ENCODE measurements at places on chromosomes 16 and 17.

GRCh38 chr17:77318021-77318420, 177.3 kb downstream of the SEC14L1 start:
- no peak for DNase-seq

GRCh38 chr16:83271970-83272575, 535.7 kb upstream of the HSBP1 start:
- DNase-seq, result no peak

- DNase-seq, result no peak
Observed at GRCh38 chr16:72847187-72848027, 200.5 kb downstream of the ZFHX3 start.

GRCh38 chr17:15456972-15457722, 10.3 kb downstream of the CDRT4 start:
- no peak for DNase-seq

GRCh38 chr16:50290856-50291255, 24.5 kb downstream of the ADCY7 start:
- DNase-seq, result no peak

- peak; percentile 26 for DNase-seq
Observed at GRCh38 chr17:16583781-16584180, 14.8 kb upstream of the ZNF287 start.

DNA sequence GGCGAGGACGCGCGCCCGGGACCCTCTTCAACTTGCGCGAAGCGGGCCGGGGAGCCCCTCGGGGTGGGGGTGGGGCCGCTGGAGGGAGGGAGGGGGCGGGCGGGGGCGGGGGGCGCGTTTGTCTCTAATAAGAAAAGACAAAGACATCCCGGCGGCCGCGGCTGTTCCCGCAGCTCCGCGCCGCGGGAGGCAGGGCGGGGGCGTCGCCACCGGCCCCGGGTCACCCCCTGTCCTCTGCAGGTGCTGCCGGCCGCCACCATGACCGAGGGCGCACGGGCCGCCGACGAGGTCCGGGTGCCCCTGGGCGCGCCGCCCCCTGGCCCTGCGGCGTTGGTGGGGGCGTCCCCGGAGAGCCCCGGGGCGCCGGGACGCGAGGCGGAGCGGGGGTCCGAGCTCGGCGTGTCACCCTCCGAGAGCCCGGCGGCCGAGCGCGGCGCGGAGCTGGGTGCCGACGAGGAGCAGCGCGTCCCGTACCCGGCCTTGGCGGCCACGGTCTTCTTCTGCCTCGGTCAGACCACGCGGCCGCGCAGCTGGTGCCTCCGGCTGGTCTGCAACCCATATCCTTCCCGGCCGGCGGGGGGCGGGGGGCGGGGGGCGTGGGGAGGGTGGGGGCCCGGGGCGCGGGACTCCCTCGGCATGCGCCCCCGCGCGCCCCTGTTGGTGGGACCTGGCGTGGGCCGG, 714 bp downstream of the CACNA1H start:
- no peak for DNase-seq

- DNase-seq, result no peak
Observed at GRCh38 chr16:56295739-56296527, 104.6 kb downstream of the GNAO1 start.

DNA sequence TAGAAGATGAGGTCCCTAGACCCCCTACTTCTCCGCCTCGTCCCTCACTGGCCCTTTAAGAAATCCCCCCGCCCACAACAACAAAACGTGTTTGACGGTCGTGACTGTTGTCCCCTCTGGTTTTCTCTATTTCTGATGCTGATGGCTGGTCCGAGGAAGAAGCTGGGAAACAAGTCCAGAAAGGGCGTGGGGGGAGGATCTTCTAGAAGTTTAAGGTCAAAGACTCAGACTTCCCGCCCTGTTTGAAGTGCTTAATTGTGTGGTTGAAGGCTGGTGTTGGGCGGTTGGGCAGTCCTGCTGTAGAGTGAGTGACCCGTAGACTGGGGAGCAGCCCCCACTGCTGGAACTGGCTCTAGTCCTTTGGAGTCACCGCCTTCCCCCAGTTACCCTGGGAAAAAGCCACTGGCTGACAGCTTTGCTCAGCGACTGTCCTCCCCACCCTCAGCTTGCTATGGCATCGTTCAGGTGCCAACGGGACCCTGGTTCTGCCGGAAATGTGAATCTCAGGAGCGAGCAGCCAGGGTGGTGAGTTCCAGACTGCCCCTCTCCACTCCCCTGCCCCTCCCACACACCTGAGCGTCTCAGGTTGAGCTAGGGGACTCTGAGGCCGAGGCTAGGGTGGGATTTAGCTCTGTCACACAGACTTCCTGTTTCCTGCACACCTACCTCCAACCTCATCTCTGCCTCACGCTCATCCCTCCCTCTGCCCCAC, 1.6 kb downstream of the MLLT6 start:
- DNase-seq, result peak; percentile 38

DNA sequence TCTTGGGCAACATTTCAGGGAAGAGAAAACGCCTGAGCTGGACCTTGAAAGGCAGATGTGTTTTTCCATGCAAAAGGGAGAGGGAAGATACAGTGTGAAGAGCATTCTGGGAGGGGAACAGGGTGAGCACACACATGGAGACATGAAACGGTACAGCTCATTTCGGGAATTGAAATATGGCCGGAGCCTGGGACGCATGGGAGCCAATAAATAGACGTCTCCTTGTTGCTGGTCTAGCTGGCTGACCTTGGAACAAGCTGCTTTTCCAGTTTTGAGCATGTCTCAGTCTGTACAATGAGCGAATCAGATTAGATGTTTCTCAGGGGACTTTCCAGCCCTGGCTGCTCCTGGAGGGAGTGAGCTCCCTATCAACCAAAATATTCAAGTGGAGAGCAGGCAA, 63.6 kb downstream of the ASIC2 start:
- no peak for DNase-seq

GRCh38 chr16:21263640-21264570, 14.2 kb downstream of the CRYM start:
- DNase-seq, result no peak

DNA sequence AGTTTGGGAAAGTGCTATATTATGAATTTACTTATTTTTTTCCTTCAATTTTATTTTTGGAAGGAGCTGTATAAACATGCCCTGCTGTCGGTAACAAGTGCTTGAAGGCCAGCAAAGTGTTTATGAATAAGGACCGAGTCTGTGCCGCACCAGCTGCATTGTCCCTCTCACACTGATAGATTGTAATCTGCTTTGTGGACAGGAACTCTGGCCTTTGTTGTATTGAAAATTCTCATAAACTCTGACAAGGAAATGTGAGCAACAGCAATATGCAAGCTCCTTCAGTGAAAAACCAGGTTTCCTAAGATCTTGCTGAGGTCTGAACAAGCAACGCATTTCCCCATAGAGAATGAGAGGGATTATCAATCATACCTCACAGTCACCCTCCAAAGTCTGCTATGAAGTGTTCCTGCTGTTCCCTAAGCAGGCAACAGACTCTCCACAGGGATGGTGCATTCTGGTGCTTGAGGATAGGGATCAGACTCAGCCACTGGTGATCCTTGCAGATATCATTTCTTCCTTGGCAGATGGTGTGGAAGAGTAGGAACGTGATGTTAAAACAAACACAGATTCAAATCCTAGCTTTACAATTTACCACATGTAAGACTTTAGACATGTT, 109.6 kb downstream of the KCNJ2 start:
- DNase-seq, result no peak

GRCh38 chr16:74076568-74076967, 220.0 kb upstream of the PSMD7 start:
- no peak for DNase-seq

GRCh38 chr17:81601525-81602120, 35.3 kb downstream of the NPLOC4 start:
- peak; percentile 36 for DNase-seq

- no peak for DNase-seq
Observed at GRCh38 chr17:51888816-51889215, 269.7 kb downstream of the CA10 start.

DNA sequence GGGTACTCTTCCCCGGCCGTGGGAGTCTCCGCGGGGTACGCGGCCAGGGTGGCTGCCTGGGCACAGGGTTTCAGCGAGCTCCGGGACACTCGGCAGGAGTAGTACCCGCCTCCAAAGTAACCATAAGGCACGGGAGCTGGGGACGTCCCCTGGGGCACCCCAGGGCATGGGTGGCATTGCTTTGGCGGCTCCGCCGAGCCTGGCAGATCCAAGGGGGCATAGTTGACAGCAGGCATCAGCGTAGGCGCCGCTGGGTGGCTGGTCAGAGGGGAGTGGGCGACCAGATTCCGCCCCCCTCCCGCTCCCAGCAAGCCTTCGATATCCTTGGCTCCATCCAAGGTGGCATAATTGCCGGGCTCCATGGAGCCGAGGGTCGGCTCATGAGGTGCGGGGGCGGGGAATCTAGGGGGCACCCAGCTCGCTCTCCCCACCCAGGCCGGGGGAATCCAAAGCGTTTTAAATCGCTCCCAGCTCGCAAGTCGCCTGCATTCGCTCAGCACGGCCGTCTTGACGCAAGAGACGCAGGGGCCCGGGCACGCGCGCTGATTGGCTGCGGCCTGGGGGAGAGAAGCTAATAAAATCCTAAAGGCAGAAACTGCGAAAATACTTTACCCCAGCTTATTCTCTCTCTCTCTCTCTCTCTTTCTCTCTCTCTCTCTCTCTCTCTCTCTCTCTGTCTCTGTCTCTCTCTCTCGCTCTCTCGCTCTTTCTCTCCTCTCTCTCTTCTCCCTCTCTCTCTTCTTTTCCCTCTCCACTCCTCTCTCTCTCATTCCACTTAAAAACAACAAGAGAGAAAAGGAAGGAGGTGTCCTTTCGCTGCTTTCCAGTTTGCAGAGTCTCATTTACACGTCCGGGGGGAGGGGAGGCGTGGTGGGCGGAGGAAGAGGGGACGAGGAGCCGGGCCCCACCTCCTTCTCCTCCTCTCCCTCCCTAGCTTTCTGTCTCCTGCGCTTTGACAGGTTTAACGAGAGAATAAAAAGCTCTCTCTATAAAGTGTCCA, at the start of gene HOXB13:
TSS of gene HOXB13 (minus strand) at position 519 of the 1,000 bp plus-strand sequence. CDS start at position 362, 157 bp downstream.
- DNase-seq, result no peak

DNA sequence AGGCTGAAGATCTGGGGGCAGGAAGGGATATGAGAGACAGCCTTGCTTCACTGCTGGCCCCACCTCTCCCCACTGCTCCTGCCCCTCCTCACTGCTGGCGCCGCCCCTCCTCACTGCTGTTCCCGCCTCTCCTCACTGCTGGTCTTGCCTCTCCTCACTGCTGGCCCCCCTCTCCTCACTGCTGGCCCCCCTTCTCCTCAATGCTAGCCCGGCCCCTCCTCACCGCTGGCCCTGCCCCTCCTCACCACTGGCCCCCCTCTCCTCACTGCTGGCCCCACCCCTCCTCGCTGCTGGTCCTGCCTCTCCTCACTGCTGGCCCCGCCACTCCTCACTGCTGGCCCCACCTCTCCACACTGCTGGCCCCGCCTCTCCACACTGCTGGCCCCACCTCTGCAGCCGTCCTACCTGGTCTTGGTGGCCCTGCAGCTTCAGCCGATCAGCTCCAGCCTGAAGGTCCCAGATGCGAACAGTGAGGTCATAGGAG, 9.5 kb upstream of the PAM16 start:
- DNase-seq, result no peak

GRCh38 chr16:14562691-14563491, 67.2 kb downstream of the PARN start:
- DNase-seq, result no peak

GRCh38 chr17:34387566-34387965, 24.5 kb upstream of the CCL1 start:
- DNase-seq, result no peak

GRCh38 chr17:70215656-70216055, 46.3 kb downstream of the KCNJ2 start:
- no peak for DNase-seq

GRCh38 chr17:77332034-77332971, 191.5 kb downstream of the SEC14L1 start:
- peak; percentile 79 for DNase-seq

DNA sequence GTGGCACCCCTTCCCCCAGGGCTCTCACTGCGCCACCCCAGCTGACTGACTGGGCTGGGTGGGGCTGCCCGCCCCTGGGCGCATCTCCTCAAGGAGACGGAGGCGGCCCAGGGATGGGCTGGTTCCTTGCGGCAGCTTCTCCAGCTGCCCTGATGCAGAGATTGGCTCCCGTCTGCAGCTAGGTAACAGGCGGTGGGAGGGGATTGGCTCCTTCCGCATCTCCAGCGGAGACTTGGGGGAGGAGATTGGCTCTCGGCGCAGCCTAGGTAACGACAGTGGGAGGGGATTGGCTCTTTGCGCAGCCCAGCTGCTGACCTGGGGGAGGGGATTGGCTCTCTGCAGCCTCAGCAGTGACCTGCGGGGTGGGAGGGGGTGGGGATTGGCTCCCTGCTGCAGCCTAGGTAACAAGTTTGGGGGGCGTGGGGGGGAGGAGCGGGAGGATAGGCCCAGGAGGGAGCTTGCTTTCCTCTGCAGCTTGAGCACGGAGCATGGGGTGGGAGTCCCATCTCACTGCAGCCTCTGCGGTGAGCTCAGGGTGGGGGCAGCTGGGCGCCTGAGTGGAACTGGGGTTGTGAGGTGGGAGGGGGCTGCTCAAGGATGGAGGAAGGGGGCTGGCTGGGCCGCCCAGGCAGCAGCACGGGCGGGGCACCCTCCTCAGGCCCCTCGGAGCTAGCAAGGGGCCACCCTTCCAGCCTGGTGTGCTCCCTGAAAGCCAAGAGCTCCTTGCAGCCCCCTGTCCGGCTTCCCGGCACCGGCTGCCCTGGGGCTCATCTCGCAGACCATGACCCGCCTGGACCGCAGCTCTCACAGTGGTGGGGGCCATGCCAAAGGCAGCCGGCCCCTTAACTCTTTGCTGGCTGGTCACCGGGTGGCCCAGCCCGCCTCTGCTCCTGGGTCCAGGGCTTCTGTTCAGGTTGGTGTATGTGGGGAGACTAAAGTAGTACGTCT, 6.4 kb downstream of the NFE2L1 start:
- no peak for DNase-seq

DNA sequence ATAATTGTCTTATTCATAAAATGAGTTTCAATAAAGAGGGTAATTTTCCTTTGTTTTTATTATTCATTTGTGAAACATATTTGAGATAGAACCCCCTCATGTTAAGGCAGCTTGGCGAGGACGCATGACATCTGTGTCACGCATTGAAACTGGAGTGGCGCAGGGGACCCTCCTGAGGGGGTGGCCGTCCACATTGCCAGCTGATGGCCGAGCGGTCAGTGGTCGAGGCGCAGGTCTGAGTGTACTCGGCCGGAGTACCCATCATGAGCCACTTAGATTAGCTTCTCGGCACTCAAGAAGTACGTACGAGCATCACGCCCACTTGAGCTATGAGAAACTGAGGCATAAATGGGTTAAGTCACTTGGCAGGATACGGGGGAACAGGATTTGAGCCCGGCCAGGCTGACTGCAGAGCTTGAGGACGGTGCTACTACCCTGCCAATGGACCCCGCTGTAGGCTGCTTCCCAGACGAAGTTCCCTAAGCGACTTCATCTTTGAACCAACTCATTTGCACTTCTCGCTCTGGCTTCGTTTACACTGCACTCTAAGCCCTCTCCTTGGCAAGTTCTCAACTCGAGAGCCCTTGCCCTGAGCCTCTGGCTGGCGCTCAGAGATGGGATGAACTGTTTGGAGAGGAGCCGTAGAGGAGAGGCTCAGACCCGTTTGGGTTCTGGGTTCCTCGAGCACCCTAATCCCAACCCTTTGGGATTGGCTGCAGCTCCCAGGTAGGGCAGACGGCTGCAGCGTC, 91.8 kb downstream of the SDK2 start:
- no peak for DNase-seq

All from naive thymus-derived CD8-positive, alpha-beta T cell (primary cell).